Activated CD4-positive, CD25-positive, alpha-beta regulatory T cell treated with anti-CD3 and anti-CD28 coated beads, Interleukin-2, amount 50 U/mL, for 72 hours (primary cell): ENCODE measurements at places on chromosomes 2 and 18.

DNA sequence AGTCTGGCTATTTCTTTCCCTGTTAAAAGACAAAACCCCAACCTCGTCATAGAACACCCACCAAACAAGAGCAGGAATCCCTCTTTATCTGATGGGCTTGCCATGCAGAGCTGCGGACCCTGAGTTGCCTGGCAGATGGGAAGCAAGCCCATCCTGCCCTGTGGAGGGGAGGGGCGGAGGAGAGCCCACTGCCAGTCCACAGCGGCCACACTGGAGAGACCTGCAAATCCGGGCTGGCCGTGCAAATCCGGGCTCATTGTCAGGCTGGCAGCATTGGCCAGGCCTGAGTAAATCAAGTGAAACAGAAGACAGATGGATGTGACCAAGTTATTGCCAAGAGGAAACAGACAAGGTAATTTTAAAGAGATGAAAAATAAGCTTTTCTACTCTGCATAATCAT is 22.0 kb downstream of the MYL12B start:
- DNase-seq: no peak

- DNase-seq: no peak
These were observed 35.2 kb downstream of the METTL4 start for GRCh38 chr18:2536063-2536462.

GRCh38 chr2:134411279-134411827 is 157.5 kb downstream of the MGAT5 start:
- no peak for DNase-seq

DNA sequence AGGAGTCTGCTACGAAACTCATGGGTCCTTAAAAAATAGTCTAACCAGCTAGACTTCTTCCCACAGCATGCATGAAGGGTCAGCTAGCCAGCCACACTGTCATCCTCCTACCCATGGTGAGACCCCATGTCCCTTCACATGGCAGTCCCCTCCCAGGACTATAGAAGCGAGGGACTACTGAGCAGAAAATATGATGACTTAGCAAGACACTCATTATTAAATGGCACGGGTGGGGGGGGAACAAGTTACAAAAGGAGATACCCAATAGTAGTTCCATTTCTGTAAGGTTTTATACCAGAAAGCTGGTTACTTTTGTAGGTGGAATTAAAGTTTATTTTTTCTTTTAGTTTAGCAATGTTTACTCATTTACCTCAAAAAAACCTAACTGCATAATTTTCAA is 31.5 kb downstream of the ST8SIA5 start:
- no peak for DNase-seq
